ENCODE measurements at places on chromosomes 5 and 9. TPM values are rescaled to one million over a fixed set of nuclear protein-coding genes. Genes with fewer than 3 reads are reported as not detected.

- DNase-seq = no peak
These were observed 764 bp downstream of the ANKRA2 start for GRCh38 chr5:73564675-73565074.

DNA sequence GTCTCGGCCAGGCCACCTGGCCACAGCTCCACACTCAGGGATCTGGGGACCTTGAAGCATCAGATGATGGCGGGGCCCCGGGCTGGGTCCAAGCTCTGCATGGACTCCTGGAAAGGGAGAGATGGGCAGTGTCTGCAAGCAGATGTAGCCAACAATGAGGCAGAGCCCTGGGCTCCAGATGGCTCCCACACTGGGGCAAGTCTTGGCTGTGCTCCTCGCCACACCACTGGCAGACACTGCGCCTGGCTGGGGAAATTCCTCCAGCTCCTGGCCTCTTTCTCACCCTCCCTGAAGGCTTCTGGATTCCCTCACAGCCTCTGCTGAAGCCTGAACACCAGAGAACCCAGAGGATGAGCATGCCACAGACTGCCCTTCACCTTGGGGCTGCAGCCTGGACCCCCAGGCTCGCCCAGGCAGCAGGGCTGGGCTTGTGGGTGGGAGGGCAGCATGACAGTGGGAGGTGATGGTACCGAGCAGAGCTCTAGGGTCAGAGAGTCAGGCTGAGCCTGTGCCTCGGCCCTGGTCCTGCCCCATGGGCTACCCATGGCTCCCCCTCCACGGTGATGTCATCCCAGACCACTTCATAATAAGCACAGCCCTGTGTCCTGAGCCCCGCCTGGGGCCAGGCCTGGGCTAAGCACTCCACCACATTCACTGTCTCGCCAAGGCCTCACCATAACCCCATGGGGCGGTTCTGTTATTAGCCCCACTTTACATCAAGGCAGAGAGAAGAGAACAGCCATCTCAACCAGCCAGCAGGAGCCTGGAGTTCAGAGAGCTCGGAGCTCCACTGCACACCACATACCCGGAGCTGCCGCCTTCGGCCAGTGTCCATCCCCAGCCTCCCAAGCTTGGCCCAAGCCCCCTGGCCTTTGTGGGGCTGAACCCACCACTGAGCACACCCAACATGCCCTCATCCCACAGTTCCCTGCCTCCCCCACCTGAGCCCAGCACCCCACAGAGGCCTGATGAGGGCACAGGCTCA is 62.2 kb upstream of the ADAMTS2 start:
- no peak for DNase-seq

Gene GPR151
- polyA plus RNA-seq = not detected

- DNase-seq = peak; percentile 55
These were observed 977 bp downstream of the MGAT4B start for GRCh38 chr5:179805529-179806249.

Gene KCNN2
- not detected for polyA plus RNA-seq

GRCh38 chr9:88179062-88179521 is 40.8 kb upstream of the SPATA31C2 start:
- peak; percentile 80 for DNase-seq

DNA sequence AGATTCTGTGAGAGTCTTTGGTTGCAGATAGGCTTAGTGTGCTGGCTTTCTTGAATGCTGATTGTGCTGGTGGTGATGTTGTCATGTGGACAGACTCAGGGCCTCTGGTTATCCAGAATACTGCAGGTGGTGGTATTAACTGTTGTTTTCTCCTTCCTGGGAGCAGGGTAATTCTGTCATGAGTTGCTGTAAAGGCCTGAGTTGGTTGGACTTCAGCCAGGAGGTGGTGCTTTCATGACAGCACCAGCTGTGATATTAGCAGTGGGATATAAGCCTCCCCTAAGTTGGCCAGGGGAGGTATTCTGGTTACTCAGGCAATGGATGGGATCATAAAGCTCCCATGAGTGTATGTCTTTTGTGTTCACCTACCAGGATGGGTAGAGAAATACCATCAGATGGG is 16.4 kb upstream of the RNF180 start:
- no peak for DNase-seq

Gene EQTN
- polyA plus RNA-seq = not detected

Gene NEURL1B
- polyA plus RNA-seq = 0.09 TPM

GRCh38 chr5:16936150-16936988 is at the start of gene MYO10:
MYO10 (minus strand) TSS chr5:16936288; CDS start chr5:16935808, 480 bp downstream.
- no peak for DNase-seq

DNA sequence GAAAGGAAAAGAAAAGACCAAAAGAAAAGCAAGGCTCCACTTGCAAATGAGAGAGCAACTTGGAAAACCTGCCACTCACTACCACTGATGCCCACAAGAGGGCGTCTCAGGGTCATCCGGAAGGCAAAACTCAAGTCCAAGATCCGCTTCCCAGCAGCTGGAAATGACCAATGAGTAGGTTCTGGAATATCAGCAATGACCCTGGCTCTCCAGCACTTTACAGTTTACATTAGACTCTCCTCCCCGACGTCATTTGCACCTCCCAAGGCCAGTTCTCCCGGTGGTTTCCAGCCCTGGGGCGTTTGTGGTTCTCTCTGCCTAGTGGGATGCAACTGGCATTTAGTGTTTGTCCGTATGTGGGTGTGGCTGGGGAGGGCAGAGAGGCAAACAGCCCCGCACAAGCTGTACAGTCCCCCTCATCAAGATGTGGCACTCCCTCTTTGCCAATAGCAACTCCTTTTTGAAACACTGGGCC is 193.8 kb upstream of the ZNF618 start:
- DNase-seq = peak; percentile 46
